ENCODE measurements at places on chromosomes 1 and 21. TPM values are rescaled to one million over a fixed set of nuclear protein-coding genes. Genes with fewer than 3 reads are reported as not detected.

The ZNF687 gene
- 5.7 TPM for total RNA-seq

The FOXD3 gene
- not detected for total RNA-seq

The HLX gene
- total RNA-seq, result 4.3 TPM

The SH2D1B gene
- total RNA-seq, result 0.18 TPM

The FPGT gene
- total RNA-seq, result 23.6 TPM

GRCh38 chr21:41068496-41068895, 99.5 kb upstream of the BACE2 start:
- no peak for DNase-seq

DNA sequence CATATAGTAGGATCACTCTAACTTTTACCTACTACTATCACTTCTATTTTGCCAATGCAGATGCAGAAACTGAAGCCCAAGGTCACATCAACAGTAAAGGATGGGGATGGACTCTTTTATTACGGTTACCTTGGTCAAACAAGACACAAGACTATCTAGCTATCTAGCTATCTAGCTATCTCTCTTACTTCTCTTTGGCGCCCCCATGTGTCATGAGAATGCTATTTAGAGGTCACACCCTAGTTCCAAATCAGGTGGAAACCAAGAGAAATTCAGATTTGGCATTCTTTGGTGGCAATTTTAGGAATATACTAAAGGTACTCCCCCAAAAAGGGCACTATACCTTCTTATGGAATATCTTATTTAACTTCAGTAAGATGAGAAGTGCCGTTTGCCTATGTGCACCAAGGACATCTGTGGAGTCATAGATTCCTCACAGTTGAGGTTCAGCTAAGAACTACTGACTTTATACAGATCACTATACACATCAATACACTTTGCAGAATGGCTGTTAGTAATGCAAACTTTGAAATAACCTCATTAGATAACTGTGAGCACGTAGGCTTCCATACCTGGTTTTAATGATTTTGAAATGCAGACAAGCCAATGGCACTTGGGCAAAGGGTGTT, 6.7 kb downstream of the ZNF648 start:
- no peak for DNase-seq

DNA sequence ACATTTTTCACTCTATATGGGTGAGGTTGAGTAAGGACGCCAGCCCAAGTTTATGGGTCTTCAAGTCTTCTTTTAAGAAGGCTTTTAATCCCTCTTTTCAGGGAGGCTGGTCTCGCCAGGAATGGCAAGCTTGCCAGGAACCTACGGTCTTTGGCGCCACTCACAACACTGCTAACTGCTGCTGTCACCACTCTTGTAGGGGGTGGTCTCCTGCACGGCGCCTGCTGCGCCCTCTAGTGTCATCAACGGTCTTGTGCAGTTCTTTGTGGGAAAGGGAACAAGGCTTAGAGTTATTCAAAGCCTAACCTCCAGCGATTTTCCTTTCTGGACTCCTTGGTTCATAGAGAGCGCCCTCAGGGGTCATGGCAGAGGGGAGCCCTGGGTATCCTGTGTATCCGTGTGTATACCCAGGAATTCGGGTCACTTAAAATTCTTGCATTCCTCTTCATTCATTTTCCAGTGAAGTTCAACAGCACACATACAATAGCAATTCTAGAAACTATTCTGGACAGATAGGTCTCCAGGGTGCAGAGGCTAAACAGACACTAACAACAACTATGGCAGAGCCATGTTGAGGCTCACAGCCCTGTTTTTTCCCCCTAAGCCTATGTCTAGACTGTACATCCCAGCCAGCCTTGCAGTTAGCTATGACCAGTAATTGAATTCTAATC, 392.8 kb upstream of the CAMK1G start:
- no peak for DNase-seq

GRCh38 chr1:34884961-34885360, 25.4 kb upstream of the SMIM12 start:
- DNase-seq, result no peak

GRCh38 chr1:68359045-68359444, 90.7 kb downstream of the RPE65 start:
- DNase-seq, result peak; percentile 10

- no peak for DNase-seq
These were observed 26.6 kb downstream of the SLX9 start for GRCh38 chr21:44966135-44967081.

- DNase-seq, result peak; percentile 59
These were observed 60.5 kb downstream of the ATP1A1 start for GRCh38 chr1:116433275-116434257.

DNA sequence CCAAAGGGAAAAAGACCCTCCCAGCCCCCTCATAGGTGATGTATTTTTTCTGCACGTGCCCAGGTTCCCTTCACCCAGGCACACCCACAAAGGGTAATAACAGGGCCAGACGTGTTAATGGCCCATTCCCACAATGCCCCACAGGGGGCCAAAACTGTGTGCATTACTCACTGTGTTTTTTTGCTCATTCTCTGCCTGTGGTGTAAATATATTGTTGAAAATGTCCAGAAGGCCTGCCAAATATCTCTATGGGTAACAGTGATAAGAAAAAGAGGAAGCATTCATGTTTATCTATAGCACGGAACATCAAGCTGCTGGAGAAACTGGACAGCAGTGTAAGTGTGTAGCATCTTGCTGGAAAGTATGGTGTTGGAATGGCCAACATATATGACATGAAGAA, 21.9 kb downstream of the RHEX start:
- DNase-seq, result no peak

DNA sequence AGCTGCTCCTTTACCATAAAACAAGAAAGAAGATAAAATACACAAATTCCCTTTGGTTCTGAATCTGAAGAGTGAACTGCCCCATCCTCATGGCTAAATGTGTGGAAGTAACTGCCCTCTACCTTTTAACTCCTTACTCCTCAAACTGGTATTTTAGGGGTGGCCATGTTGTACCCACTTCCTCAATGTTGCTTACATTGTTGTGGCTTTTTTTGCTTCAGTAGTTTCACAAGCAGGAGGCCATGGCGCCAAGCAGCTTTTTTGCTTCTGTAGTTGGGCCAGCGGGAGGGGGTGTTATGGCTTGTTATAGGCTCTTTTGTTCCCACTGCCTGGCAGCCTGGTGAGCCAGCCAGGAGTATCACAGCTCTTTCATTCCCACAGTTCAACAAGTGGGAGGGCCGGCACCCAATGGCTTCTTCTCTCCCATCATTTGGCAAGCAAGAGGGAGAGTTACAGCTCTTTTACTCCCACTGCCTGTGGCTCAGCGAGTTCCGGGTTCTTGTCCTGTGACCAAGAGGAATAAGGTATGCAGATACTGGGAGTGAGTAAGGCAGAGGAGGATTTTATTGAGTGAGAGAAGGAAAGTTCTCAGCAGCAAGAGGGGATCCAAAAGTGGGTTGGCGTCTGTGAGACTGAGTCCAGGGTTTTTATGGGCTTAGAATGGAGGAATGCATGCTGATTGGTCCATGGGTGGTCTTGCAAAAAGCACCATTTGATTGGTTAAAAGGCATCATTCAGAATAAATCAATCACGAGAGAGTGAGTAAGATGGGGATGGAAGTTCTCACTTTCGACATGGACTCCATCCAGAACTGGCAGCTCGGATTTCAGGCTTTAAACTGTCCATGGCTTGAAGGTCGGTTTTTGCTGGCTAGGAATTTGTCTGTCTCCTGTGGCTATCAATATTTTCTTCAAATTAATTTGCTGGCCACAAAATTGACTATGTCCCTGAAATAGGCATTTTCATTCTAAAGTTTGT, 429.6 kb downstream of the HLX start:
- DNase-seq, result no peak

DNA sequence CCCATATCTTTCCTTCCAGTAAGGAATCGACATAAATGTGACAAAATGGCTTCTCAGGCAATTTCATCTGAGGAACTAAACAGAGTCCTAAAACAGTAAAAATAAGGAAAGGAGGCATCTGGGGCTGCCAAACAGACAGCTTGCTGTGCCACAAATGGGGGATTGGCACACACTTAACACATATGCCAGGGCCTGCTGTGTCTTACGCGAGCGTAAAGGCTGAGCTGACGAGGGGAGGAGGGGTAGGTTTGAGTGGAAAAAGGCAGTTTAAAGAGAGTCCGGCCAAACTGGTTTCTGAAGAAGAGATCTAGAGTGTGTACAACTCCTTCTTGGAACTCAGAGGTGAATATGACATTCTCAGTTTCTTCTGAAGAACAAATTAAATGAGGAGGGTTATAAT, 244.1 kb upstream of the MAP1LC3C start:
- DNase-seq, result no peak

DNA sequence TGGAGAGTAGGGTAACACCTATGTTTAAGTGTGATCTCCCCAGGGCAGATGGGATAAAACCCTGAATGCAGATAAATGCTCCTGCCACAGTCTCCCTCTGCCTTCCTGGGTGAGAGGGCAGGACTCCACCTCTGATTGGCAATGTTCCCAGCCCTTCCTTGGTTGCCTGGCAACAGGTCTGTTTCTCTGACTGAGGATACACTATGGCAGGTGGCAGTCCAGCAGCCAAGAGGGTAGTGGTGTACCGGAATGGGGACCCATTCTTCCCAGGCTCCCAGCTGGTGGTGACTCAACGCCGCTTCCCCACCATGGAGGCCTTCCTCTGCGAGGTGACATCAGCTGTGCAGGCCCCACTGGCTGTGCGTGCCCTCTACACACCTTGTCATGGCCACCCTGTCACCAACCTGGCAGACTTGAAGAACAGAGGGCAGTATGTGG, at the start of gene DCDC2B:
Gene DCDC2B (plus strand): TSS at position 199 of the 438 bp plus-strand sequence. CDS start 5 bp downstream, at position 204.
- peak; percentile 37 for DNase-seq

GRCh38 chr21:44952116-44952928, 12.5 kb downstream of the SLX9 start:
- DNase-seq, result no peak

DNA sequence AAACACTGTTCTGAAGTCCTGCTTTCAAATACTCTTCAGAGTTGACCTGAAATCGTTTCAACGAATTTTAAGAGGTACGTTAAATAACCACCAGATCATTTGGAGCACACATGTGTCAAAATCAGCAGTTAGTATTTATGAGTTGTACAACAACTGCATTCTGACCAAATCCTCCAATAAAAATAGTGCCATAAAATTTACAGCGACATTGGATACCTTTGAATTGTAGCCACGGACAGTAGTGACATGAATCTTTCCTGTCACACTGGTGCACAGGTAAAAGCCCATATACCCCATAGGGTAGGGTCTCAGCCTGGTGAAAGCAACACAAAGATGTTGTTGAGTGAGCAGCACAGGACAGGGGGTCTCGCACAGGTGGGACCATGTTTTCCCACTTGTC, 121.5 kb downstream of the CLIC6 start:
- DNase-seq, result no peak

- DNase-seq, result no peak
These were observed 16.6 kb upstream of the TBX15 start for GRCh38 chr1:119004781-119005180.

- DNase-seq, result no peak
These were observed 213.1 kb downstream of the RERE start for GRCh38 chr1:8604041-8604945.

DNA sequence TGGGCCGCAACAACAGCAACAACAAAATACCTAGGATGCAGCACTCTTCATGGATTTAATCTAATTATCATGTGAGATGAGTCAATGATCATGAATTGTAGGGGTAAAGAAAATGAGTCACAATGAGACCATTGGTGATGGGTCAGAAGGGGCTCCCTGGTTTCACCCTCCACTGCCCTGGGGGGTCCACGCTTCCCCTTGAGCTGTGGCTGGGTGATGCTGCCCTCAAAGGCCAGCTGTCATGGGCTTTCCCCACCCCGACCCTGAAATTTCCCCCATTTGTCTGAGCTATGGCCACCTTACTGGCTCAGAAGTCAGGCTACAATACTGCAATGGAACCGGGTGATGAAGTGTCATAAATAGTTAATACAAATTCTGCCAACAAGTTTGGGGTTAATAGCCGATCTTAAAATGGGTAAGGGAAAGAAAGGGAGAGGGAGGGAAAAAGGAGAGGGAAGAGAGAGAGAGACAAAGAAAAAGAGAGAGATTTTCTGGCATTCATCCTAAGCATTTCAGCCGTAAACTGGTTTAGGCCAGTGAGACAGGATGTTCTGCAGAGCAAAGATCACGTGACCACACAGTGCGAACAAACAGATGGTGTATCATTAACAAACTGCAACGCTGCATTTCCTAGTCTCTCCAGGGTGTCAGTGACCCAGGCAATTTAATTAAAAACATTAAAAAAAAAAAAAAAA, 143.4 kb upstream of the ERRFI1 start:
- peak; percentile 89 for DNase-seq

GRCh38 chr1:212630158-212630900, 21.8 kb downstream of the ATF3 start:
- DNase-seq, result no peak

DNA sequence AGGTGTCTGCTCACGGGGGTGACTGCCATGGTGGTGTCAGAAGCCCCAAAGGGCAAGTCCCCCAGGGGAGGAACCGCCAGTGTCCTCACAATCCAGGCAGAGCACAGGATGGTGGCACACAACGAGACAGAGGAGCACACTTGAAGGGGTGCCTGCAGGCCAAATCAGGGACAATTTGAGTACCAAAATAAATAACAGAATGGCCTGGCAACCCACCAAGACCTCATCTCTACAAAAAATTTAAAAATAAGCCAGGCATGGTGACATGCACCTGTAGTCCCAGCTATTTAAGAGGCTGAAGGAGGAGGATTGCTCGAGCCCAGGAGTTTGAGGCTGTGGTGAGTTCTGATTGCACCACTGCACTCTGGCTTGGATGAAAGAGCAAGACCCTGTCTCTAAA, 38.2 kb downstream of the TIAM1 start:
- DNase-seq, result no peak

- no peak for DNase-seq
These were observed 62.1 kb downstream of the PRKCZ start for GRCh38 chr1:2112280-2112701.

- DNase-seq, result no peak
These were observed 92.1 kb downstream of the SPSB1 start for GRCh38 chr1:9384751-9385245.

- no peak for DNase-seq
These were observed 35.4 kb downstream of the CD34 start for GRCh38 chr1:207875532-207875931.

- no peak for DNase-seq
These were observed 14.4 kb upstream of the LDLRAP1 start for GRCh38 chr1:25528881-25529517.

DNA sequence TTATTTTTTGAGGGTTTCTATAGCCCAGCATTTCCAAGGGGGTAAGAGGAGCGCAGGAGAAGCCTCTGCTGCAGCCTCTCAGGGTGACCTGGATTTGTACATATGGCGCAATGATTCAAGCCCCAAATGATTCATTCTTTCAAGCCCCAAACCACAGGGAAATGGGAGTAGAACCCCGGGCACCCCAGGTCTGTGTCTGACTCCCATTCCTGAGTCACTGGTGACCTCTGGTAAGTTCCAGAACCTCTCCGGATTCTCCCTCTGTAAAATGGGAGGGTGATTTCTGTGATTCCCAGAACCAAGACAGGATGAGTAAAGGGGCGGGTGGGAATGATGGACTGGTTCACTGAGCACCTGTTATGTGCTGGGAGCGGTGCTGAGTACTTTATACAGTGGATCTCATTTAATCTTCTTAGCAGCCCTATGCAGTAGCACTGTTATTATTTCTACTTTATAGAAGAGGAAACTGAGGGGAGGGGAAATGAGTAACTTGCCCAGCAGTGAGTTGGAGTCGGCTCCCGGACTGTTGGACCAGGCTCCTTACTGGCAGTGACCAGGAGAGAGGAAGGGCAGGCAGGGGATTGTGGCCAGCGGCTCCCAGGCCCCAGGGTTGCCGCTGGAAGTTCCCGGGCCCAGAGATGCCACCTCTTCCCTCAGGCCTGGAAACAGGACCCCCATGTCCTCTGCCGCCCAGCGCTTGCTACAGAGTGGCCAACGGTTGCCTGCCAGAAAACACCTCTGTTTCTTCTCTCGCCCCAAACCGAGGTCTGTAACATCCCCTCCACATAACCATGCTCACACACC, 20.3 kb upstream of the SLC26A9 start:
- DNase-seq, result peak; percentile 72
